ENCODE measurements at places on chromosomes 1 and 21. TPM values are rescaled to one million over a fixed set of nuclear protein-coding genes. Genes with fewer than 3 reads are reported as not detected.

HLX gene
- 8.2 TPM for total RNA-seq

DNA sequence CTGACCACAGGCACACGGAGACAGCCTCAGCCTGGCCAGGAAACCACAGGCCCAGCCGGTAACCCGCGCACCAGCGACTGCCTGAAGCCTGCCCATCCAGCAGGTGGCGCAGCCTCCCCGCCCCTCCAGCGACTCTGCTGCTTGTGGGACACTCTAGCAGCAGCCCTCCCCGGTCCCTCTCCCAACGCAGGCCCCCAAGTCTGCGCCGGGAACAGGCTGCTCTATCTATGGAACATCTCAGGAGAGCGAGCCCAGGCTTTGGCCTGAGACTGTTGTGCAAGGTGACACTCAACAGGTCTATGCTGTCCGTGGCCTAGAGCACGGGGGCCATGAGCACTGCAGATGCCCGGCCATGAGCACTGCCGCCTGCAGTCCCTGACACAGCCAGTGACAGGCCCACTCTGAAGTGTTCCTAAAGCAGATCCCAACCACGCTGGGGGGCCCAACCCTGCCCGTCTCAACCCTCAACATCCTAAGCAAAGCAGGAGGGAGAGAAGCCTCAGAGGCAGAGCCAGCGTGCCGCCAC, 28.4 kb downstream of the WDR4 start:
- H3K27ac ChIP-seq, result no peak overlapping the region
- H3K27me3 ChIP-seq, result no peaks in the 10 kb centered on the region
- H3K36me3 ChIP-seq, result peaks cover 8% of the 10 kb centered on the region
- H3K4me1 ChIP-seq, result no peaks in the 10 kb centered on the region
- H3K4me3 ChIP-seq, result no peak overlapping the region
- no peak for DNase-seq

DNA sequence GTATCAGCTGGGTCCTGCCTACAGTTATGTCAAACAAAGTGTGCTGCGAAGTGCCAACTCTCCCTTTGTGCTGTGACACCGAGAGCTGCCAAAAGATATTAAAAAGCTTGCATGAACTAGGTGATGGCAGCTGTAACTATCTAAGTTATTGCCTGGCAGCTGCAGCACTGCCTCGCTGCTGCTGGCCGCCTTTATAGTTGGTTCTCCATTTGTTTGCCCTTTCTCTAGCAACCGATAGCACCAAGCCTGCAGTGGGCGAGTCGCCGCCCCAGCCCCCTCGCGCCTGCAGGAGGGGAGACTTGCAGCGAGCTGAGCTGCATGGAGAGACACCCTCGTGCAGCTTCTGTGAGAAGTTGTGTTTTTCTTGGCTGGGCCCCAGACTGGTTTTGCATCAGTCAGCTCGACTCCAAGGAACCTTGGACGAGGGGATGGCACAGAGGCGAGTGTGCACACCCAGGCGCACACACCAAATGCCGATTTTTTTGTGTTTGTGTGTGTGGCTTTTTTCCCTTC, 330.6 kb downstream of the RPS6KC1 start:
- DNase-seq, result peak; percentile 9
- H3K4me1 ChIP-seq, result no peaks in the 10 kb centered on the region
- H3K36me3 ChIP-seq, result no peaks in the 10 kb centered on the region
- no peak overlapping the region for H3K4me3 ChIP-seq

C1orf53 gene
- 3.9 TPM for total RNA-seq

DNA sequence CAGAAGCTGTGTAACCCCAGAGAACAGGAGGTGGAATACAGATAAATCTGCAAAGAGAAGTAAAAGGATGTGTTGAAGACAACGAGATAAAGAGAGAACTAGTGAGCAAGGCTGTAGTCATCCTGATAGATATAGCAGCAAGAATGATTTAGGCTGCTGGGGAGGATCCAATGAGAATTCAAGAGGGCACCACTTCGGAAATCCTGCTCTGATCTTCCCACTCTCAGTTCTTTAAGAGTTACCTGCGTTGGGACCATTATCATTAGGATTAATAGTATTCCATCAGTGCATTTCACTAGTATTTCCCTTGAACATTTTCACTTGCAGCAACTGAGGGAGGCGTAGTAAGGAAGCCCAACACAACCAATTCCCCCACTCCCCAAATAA, at the start of gene BRINP3:
Gene BRINP3, minus strand, starts transcription at position 103 of the 387 bp plus-strand sequence.
- H3K4me1 ChIP-seq, result no peaks in the 10 kb centered on the region
- peak within 1 kb of the TSS; percentile 34 for H3K4me3 ChIP-seq
- no peak for DNase-seq
- no peaks in the 10 kb centered on the region for H3K36me3 ChIP-seq
- H3K27ac ChIP-seq, result peak within 1 kb of the TSS; percentile 49
- H3K27me3 ChIP-seq, result no peaks in the 10 kb centered on the region

OR2T11 gene
- total RNA-seq, result not detected

DNA sequence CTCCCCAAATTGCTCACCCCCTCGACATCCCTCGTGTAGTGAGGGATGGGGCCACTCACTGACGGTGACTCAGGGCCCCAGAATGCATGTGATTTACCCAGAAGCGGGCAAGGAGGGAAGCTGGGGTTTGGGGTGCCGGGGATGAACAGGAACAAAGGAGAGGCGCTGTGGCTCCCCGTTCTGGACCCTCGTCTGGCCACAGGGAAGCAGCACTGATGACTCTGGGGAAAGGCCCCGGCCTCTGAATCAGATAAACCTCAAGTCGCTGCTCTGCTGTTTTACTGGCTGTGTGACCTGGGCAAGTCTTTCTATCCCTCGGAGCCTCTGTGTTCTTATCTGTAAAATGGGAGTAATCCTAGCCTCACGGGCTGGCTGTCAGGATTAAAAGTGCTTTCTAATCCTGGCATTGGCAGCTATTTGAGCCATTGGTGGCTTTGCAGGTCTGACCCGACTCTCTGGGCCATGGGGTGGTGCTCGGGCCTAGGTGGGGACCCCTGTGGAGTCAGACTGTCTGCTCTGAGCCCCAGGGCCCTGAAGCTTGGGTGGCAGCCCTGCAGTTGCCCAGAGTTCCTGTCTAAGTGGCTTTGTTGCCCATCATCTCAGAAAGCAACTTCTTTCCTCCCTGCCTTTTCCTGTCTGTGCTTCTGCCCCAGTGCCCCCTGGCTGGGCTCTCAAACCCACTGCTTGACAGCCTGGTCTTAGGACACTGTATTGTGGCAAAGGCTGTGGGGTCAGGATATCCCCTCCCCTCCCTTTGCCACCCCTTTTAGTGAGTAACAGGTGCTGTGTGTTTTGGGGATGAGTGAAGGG, 5.5 kb downstream of the TNFRSF1B start:
- H3K27ac ChIP-seq, result no peak overlapping the region
- H3K4me3 ChIP-seq, result no peak overlapping the region
- H3K4me1 ChIP-seq, result no peaks in the 10 kb centered on the region
- DNase-seq, result no peak
- no peaks in the 10 kb centered on the region for H3K36me3 ChIP-seq

GRCh38 chr1:16422041-16422440, 15.2 kb downstream of the SPATA21 start:
- no peaks in the 10 kb centered on the region for H3K4me1 ChIP-seq
- H3K27me3 ChIP-seq, result no peaks in the 10 kb centered on the region
- no peak overlapping the region for H3K4me3 ChIP-seq

- no peaks in the 10 kb centered on the region for H3K4me1 ChIP-seq
- no peaks in the 10 kb centered on the region for H3K36me3 ChIP-seq
- H3K27me3 ChIP-seq, result no peaks in the 10 kb centered on the region
- no peak overlapping the region for H3K4me3 ChIP-seq
- peak overlapping the region; percentile 81 for H3K27ac ChIP-seq
These were observed 7.7 kb upstream of the FAM167B start for GRCh38 chr1:32239337-32239736.

GRCh38 chr21:15221799-15222386, 157.1 kb upstream of the NRIP1 start:
- DNase-seq, result no peak
- H3K27me3 ChIP-seq, result no peaks in the 10 kb centered on the region
- no peak overlapping the region for H3K4me3 ChIP-seq
- no peaks in the 10 kb centered on the region for H3K36me3 ChIP-seq

- H3K36me3 ChIP-seq, result no peaks in the 10 kb centered on the region
- no peaks in the 10 kb centered on the region for H3K4me1 ChIP-seq
- no peak overlapping the region for H3K4me3 ChIP-seq
- H3K27ac ChIP-seq, result no peak overlapping the region
These were observed 229.0 kb downstream of the FMN2 start for GRCh38 chr1:240320659-240321058.

- H3K36me3 ChIP-seq, result no peaks in the 10 kb centered on the region
- H3K27ac ChIP-seq, result no peak overlapping the region
- no peak overlapping the region for H3K4me3 ChIP-seq
- no peak for DNase-seq
- peaks cover 6% of the 10 kb centered on the region for H3K4me1 ChIP-seq
These were observed 55.3 kb downstream of the MAN1C1 start for GRCh38 chr1:25671929-25672328.

CCDC30 gene
- 6.2 TPM for total RNA-seq

DNA sequence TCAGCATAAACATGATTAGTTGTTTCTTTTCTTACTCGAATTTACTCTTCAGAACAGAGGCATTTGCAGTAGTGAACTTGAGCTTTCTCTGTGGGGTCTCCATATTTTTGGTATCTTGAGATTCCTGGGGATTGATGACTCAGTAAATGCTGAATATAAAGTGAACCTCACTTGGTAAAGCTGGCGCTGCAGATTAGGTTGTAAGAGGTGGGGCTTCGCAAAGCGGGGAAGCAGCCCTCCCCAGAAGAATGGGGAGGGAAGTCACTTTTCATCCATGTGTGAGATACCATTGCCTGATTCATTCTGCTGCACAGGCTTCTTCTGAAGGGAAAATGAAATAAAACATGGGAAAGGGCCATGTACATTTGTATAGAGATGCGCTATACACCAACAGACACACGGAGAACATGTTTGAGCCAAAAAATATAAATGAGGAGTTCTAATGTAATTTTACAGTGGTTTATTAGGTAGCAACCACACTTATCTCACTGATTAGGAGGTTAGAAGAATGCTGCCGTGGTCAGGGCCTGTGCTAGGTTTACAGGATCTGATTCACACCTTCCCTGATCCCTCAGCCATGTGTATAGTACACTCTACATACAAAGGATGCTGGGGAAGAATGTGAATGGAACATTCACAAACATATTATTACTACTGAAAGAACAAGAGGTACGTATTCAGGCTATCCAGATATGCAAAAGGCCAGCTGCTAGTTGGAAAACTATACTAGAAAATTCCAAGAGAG, 63.5 kb downstream of the DNTTIP2 start:
- no peak overlapping the region for H3K27ac ChIP-seq
- no peaks in the 10 kb centered on the region for H3K4me1 ChIP-seq
- H3K27me3 ChIP-seq, result no peaks in the 10 kb centered on the region
- no peak overlapping the region for H3K4me3 ChIP-seq

GRCh38 chr1:2251786-2252185, 23.7 kb downstream of the SKI start:
- H3K36me3 ChIP-seq, result no peaks in the 10 kb centered on the region
- H3K27me3 ChIP-seq, result no peaks in the 10 kb centered on the region
- peaks cover 61% of the 10 kb centered on the region for H3K4me1 ChIP-seq
- peak; percentile 95 for DNase-seq
- H3K4me3 ChIP-seq, result no peak overlapping the region

DNA sequence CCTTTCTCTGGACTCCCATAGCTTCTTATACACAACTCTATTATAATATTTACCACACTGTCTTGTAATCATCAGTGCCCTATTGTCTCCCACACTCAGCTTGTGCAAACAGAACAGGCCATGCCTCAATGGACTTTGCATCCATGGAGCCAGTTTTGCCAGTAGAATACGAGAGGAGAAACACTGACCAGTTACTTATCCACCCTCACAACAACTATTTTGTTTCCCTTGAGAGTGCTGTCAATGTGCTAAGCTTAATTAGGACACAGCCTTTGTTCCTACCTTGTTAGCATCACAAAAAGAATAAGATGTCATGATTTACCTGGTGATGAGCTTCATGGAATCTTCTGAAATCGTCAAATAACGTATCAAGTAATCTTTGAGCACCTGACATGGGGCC, 18.1 kb upstream of the LRRC52 start:
- no peak overlapping the region for H3K4me3 ChIP-seq
- no peaks in the 10 kb centered on the region for H3K4me1 ChIP-seq
- DNase-seq, result no peak
- H3K27me3 ChIP-seq, result no peaks in the 10 kb centered on the region
- H3K36me3 ChIP-seq, result no peaks in the 10 kb centered on the region
- no peak overlapping the region for H3K27ac ChIP-seq

DNA sequence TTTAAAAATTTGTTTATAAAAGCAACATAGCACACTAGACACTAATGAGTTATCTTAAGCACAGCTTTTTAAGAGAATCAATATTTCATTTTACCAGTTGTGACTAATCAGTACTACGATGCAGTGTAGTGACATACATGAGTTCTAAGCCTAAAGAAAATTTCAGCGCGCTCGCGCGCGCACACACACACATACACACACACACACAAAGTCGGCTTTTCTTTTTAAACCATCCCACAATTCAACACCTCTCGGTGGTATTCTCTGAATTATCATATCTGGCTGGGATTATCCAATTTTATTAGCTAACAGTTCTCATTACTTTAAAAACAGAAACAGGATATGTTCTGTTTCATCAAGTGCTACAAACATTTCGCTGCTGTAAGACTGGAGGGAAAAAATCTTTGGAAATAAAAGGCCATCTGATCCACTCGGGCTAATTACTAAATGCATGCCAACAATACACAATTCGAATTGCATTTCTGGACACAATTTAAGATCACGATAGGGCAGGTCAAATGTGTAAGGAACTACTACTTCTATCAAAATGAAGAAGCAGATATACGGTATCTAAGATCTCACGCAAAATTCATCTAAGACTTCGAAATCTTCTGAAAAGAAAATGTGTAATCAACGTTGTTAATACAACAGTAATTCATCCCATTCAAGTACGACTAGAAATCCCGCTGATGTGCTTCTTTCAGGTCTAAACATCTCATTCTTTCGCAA, 1.2 kb downstream of the TUT4 start:
- no peak for DNase-seq
- H3K4me3 ChIP-seq, result peak overlapping the region; percentile 94
- peak overlapping the region; percentile 94 for H3K27ac ChIP-seq
- no peaks in the 10 kb centered on the region for H3K4me1 ChIP-seq
- H3K27me3 ChIP-seq, result no peaks in the 10 kb centered on the region

DNA sequence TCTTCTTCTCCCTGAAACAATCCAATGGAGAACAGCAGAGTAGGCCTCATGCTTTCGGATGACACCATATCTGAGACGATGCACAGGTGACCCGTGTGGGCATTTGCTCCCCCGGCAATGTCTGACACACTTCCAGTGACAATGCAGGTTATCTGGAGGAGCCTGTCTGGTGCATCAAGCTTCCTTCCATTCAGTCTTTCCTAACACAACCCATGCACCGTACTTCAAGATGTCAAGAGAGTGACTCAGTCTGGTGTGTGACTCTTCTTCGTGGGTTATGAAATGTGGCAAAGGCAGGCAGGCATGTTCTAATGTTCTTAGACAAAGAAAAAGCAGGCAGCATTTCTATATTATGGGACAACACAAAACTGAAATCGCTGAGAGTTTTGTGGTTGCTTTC, 159.1 kb downstream of the EDEM3 start:
- no peak overlapping the region for H3K27ac ChIP-seq
- H3K4me3 ChIP-seq, result no peak overlapping the region
- no peak for DNase-seq
- no peaks in the 10 kb centered on the region for H3K36me3 ChIP-seq
- no peaks in the 10 kb centered on the region for H3K27me3 ChIP-seq
- peaks cover 2% of the 10 kb centered on the region for H3K4me1 ChIP-seq

All from prostate gland (tissue), 2 donors.